Activated CD8-positive, alpha-beta T cell treated with anti-CD3 and anti-CD28 coated beads, Interleukin-2, amount 10 ng/mL, durations not matched to agents 7 days and 5 days (primary cell): ENCODE measurements at places on chromosomes 1 and 21. TPM values are rescaled to one million over a fixed set of nuclear protein-coding genes. Genes with fewer than 3 reads are reported as not detected.

RSPH1 gene
- not detected for total RNA-seq

MMEL1 gene
- 3.7 TPM for total RNA-seq

CFHR5 gene
- not detected for total RNA-seq

DMBX1 gene
- 0.08 TPM for total RNA-seq

SYT6 gene
- total RNA-seq, result not detected

DNA sequence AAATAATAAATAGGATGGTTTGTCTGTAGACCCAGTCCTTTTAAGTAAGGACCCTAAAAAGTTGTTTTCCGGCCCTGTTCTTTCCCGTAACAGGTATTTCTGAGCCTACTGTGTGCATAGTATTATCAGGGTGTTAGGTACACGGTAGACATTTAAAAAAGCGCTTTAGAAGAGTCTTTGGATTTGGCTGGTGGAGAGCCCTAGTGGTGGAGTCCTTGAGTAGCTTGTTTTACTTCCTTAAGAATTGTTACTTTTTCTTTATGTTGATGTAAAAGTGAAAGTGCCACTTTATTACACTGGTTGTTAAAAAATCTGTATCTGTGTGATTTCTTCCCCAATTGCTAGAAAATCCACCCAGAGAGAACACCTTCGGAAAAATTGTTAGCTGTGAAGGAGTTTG is 36.8 kb downstream of the SMYD2 start:
- DNase-seq, result no peak
- no peaks in the 10 kb centered on the region for H3K27me3 ChIP-seq
- no peak overlapping the region for H3K27ac ChIP-seq
- peaks cover 14% of the 10 kb centered on the region for H3K36me3 ChIP-seq
- H3K4me3 ChIP-seq, result no peak overlapping the region

DNA sequence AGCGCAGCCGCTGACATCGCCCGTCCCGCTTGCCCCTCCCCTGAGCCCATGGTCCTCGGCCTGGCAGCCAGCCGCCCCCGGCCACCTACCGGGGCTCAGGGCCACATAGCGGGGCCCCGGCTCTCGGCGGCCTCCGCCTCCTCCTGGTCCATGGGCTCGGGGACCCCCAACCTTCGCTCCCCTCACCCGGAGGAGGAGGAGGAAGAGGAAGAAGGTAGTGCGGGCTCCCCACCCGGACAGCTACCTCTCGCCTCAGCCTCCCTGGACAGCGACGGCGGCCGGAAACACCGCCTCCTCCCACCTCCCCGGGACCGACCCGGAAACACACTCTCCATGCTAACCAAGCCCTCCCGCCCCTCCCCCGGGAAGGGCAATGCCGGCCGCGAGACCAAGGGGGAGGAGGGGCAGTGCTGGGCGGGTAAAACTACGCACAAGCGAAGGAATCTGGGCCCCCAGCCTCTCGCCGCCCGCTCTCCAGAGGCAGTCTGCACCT is at the start of gene KIAA0319L:
TSS of gene KIAA0319L (minus strand) at position 286 of the 493 bp plus-strand sequence. CDS start 2,912 bp downstream, outside the sequence.
- H3K4me1 ChIP-seq, result peaks cover 45% of the 10 kb centered on the region
- peak within 1 kb of the TSS; percentile 96 for H3K4me3 ChIP-seq
- H3K27me3 ChIP-seq, result no peaks in the 10 kb centered on the region
- peak within 1 kb of the TSS; percentile 98 for H3K27ac ChIP-seq
- no peak for DNase-seq
- peaks cover 12% of the 10 kb centered on the region for H3K36me3 ChIP-seq

DNA sequence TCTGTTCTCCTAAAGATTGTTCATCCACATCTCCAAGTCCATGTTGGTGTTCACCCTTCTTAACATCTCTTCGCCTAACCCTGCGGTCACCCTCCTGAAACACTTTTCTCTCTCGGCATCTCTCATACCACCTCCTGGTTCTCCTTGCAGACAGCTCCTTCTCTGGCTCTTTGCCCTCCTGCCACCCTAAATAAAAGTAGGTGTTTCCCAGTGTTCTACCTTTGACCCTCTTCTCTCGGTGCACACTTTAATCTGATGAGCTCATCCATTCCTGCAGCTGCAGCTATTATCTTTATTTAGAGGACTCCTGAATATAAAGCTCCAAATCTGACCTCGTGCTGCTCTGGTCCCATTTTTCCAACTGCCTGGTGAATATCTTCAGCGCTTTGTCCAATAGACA is 126.9 kb downstream of the TMEM53 start:
- no peak overlapping the region for H3K27ac ChIP-seq
- H3K27me3 ChIP-seq, result peaks cover 14% of the 10 kb centered on the region
- H3K4me1 ChIP-seq, result no peaks in the 10 kb centered on the region
- no peaks in the 10 kb centered on the region for H3K36me3 ChIP-seq
- no peak for DNase-seq

- DNase-seq, result no peak
- H3K36me3 ChIP-seq, result no peaks in the 10 kb centered on the region
- no peaks in the 10 kb centered on the region for H3K27me3 ChIP-seq
- H3K4me3 ChIP-seq, result no peak overlapping the region
Measured at GRCh38 chr1:97046765-97047420, 325.3 kb downstream of the PTBP2 start.

DNA sequence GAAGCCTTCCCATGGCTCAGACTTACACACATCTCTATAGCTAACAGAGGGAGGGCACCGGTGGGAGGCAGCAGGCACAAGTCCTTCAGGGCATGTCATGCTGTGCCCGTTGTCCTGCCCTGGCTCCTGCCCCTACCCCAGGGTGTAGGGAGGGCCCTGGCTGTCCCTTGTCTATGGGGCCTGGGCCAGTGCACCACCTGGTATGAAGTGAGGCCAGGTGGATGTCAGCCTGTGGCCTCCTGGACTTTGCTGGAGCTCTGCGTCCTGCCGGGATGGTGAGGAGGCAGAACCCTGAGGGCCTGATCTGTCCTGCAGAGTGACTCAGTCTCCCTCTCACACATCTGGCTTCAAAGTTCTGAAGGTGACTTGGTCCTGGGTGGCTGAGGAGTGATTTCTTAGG is 47.3 kb upstream of the GPR37L1 start:
- H3K36me3 ChIP-seq, result no peaks in the 10 kb centered on the region
- no peak overlapping the region for H3K27ac ChIP-seq
- no peak overlapping the region for H3K4me3 ChIP-seq
- no peaks in the 10 kb centered on the region for H3K27me3 ChIP-seq
- DNase-seq, result no peak

- peaks cover 13% of the 10 kb centered on the region for H3K4me1 ChIP-seq
- H3K27me3 ChIP-seq, result peaks cover 74% of the 10 kb centered on the region
- peak overlapping the region; percentile 43 for H3K4me3 ChIP-seq
- no peaks in the 10 kb centered on the region for H3K36me3 ChIP-seq
Measured at GRCh38 chr1:201539561-201540431, 869 bp downstream of the NAV1 start.

DNA sequence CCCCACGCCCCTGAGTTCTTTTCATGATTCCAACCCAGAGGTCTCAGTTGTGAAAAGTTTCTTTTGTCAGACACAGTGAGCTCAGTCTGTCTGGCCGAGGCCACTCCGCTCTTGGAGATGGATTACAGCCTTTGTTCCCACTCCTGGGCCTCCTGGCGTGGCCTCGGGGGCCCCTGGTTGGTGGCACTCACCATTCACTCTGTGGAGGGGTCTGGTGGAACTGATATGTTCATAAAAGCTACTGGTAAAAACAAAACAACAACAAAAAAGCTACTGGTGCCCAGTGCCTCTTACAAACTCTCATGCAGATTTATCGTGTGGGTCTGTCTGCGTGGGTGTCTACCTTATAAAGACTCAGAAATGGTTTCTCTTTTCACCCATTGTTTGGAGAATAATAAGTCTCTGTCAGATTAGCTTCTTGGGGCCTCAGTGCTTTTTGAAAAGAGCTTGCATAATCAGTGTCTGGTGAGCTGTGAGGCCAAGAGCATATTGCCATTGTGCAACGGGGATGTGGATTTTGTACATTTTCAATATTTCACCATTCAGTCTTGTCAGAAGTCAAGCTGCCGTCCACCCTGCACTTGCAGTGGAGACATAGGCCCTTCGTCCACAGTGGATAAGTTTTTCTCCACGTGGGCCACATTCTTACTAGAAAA is 86.7 kb downstream of the GALNT2 start:
- H3K4me1 ChIP-seq, result peaks cover 37% of the 10 kb centered on the region
- H3K36me3 ChIP-seq, result no peaks in the 10 kb centered on the region
- no peak for DNase-seq
- H3K27me3 ChIP-seq, result no peaks in the 10 kb centered on the region
- H3K27ac ChIP-seq, result no peak overlapping the region

GRCh38 chr21:44988607-44989536 is 49.0 kb downstream of the SLX9 start:
- no peak for DNase-seq
- no peaks in the 10 kb centered on the region for H3K36me3 ChIP-seq
- no peak overlapping the region for H3K27ac ChIP-seq
- no peaks in the 10 kb centered on the region for H3K4me1 ChIP-seq
- no peak overlapping the region for H3K4me3 ChIP-seq
- H3K27me3 ChIP-seq, result no peaks in the 10 kb centered on the region

DNA sequence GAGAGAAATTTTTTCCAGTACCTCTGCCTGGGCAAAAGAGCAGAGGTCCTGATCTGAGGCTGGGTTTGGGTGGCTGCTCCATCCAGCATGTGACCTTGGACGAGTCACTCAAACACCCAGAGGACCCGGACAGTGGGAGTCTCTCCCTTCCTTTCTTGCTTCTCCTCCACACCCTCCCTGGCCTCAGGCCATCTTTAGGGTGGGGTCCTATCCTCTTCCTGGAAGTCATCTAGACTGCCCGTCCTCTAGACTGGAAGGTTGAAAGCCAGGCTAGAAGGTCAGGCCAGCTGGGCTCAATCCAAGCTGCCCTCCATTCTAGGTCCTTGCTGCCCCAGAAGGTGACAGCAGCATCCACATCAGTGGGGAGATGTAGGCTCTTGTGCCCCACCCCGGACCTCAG is 599.5 kb downstream of the MATN1 start:
- no peaks in the 10 kb centered on the region for H3K27me3 ChIP-seq
- H3K4me3 ChIP-seq, result no peak overlapping the region
- no peaks in the 10 kb centered on the region for H3K4me1 ChIP-seq
- H3K27ac ChIP-seq, result no peak overlapping the region

DNA sequence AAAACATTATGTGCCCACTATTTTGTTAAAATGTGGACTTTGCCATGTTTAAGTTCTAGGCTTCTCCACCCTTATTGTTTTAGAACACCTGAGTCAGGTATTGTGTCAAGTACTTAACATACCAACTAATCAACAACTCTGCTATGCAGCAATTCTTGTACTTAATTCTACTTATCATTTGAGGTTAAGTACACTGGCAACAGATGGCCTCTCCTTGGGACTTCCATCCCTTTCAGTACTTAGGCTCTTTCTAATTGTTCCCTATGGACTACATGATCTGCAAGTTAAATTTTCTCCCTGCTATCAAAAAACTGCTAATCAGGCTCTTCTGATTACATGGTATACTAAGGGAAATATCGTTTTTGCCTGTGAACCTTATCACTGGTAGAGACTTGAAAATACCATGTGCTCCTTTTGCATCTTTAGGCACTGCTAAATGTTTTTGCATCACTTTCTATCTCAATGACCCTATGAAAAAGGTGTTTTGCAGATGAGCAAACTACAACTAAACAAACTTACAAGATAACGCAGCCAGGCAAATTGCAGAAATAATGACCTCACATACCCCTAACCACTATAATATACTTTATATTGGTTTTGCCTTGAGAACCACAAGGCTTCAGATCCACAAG is 18.9 kb downstream of the SFPQ start:
- no peak for DNase-seq
- H3K4me1 ChIP-seq, result peaks cover 2% of the 10 kb centered on the region
- peaks cover 42% of the 10 kb centered on the region for H3K36me3 ChIP-seq
- no peak overlapping the region for H3K4me3 ChIP-seq

GRCh38 chr21:32917362-32918135 is 108.2 kb upstream of the OLIG2 start:
- no peak overlapping the region for H3K4me3 ChIP-seq
- no peak overlapping the region for H3K27ac ChIP-seq
- no peak for DNase-seq
- H3K4me1 ChIP-seq, result peaks cover 24% of the 10 kb centered on the region

GRCh38 chr1:174704300-174704699 is 256.5 kb downstream of the GPR52 start:
- H3K36me3 ChIP-seq, result peaks cover 7% of the 10 kb centered on the region
- H3K27ac ChIP-seq, result no peak overlapping the region
- H3K27me3 ChIP-seq, result no peaks in the 10 kb centered on the region
- H3K4me1 ChIP-seq, result no peaks in the 10 kb centered on the region

DNA sequence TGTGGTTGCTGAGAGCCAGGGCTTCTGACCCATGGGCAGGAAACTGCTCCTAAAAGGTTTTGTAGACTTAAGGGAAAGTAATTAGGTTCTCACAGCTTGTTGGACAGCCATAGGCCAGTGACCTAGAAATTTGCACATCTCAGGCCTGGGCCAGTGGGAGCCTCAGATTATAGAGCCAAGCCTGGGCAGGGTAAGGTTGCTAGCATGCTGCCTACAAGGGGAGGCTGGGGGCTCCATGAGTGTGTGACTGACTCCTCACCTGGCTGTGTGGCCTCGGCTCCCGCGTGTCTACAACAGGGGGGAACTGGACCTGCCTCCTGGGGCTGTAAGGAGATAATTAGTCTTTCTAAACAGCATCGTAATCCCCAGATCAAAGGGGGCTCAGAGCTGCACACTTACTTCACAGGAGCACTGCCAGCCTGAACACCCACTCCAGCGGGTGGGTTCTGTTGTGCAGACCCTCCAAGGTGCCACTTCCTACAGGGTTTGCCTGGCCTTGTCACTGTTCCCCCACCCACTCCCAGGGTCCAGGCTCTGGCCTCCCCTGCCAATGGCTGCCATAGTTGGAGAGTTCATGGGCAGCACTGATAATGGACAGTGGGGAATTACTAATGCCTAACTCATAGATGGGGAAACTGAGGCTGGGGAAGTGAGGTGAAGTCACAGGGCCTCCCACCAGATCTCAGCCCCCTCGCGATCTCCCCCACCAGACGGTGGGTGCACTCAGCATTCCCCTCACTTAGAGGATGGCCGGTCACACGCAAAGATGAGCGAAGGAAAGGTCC is 230.4 kb upstream of the TMEM51 start:
- H3K4me1 ChIP-seq, result peaks cover 10% of the 10 kb centered on the region
- H3K36me3 ChIP-seq, result no peaks in the 10 kb centered on the region
- peaks cover 40% of the 10 kb centered on the region for H3K27me3 ChIP-seq
- no peak overlapping the region for H3K27ac ChIP-seq
- peak overlapping the region; percentile 64 for H3K4me3 ChIP-seq

DNA sequence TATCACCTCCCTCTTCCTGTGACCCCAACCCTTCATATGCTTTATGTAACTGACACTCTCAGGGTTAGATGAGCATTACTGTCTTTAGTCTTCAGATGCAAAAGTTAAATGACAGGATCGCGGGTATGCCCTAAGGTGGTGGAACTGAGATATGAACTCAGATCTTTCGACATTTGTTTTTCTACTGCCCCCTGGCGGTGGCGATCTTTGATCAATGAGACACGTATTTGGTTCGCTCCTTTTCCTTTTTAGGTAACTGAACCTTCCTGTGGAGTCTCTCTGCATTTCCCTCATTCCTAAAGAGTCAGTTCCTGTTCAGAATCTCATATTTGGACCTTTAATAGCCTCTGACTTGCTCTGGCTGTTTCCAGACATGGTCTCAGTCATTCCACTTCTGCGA is 47.8 kb upstream of the ZP4 start:
- no peaks in the 10 kb centered on the region for H3K36me3 ChIP-seq
- no peak overlapping the region for H3K4me3 ChIP-seq
- H3K27me3 ChIP-seq, result no peaks in the 10 kb centered on the region
- DNase-seq, result no peak
- no peak overlapping the region for H3K27ac ChIP-seq

- H3K27ac ChIP-seq, result no peak overlapping the region
- H3K36me3 ChIP-seq, result peaks cover 41% of the 10 kb centered on the region
- no peak for DNase-seq
- no peak overlapping the region for H3K4me3 ChIP-seq
- H3K27me3 ChIP-seq, result no peaks in the 10 kb centered on the region
Measured at GRCh38 chr1:119959268-119960220, 63.2 kb upstream of the ADAM30 start.
